ENCODE measurements at places on chromosomes 11 and 22. TPM values are rescaled to one million over a fixed set of nuclear protein-coding genes. Genes with fewer than 3 reads are reported as not detected.
A peak's percentile ranks its signal among the peaks of the same experiment; 100 is the strongest.

Gene NOX4
- polyA plus RNA-seq = 0.12 TPM

Gene ST14
- polyA plus RNA-seq = 76.9 TPM

- DNase-seq = peak; percentile 93
Observed at GRCh38 chr11:12087075-12088004, 23.1 kb upstream of the MICAL2 start.

DNA sequence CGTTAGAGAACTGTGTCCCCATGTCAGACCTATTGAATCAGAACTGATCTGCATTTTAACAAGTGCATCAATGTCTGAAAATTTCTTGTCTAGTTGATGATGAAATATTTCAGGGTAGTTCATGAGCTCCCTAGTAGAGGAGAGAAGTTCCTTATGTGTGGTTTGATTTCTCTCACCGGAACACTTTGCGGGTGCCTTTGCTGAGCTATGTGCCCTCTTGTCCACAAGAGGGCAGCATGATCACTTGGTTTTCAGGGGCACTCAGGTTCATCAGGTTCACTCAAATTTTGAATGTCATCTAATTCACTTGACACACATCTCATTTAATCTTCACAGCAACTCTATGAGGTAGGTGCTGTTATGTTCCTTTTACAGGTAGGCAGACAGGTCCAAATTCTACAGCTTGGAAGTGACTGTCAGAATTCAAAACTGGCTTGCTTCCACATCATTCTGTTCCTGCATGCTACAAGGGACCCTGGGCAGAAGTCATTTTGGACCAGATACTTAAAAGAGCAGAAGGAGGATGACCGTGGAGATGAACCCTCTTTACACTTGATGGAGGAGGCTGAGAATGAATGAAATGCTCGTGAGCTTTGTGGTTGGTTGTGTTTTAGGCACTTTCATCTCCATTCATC, 55.6 kb downstream of the P4HA3 start:
- DNase-seq = peak; percentile 34

DNA sequence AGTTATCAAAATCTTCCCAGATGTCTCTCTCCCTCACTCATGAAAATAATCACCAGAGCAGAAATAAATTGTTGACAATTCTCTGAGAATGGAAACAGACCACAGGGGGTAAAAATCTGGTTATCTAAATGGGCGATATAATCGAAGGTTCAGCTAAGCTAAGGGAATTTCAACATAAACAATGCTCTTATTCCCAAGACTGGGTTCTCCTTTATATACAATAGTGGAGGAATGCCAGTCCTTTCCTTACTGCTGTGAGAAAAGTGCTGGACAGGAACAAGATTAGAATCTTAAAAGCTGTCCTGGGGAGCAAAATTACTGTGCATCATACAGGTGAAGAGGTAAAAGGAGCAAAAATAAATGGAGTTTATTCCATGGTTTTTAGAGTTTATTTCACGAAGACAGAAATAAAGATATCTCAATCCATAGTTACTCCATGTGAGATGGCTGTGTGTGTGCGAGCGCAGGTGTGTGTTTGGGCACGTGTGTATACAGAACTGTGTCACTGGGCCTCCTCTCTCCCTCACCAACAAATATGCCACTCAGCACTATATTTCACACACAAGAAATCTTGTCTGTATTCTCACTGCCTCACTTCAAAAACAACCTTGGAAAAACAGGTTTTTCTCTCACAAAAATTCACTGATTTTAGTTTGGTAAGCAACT, 385.6 kb downstream of the DCDC1 start:
- no peak for DNase-seq

GRCh38 chr11:87430821-87431220, 393.1 kb downstream of the TMEM135 start:
- no peak for DNase-seq

DNA sequence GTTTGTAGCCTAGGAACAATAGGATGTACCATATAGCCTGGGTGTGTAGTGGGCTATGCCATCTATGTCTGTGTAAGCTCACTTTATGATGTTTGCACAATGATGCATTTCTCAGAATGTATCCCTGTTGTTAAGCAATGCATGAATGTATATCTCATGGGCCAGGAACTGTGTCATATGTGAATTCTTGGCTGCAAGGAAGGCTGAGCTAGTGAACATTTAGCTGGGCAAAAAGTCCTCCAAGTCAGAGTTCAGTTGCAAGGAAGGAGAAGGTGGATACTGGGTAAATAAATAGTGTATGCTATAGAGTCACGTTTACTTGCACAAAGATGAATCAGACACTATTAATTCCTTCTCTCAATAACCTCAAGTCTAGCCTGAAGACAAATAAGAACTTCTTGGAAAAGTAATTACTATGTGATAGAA, 136.1 kb downstream of the EHF start:
- peak; percentile 24 for DNase-seq

DNA sequence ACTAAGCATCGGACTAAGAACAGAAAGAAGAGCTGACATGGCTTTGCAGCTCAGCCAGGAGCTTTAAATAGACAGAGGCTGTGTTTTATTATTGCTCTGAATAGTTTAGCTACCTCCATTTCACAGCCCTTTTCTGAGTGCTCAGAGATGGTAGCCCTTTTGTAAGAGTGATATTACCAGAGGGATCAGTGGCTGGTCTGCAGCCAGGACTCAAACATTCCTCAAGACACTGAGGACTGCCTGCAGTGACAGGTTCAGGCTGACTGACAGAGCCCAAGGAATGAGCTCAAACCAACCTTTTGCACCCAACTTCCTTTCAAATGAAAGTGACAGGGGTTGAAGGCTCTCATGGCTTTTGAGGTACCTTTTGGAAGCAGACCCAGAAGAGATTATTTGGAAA, 189.0 kb downstream of the DDX10 start:
- DNase-seq = no peak

GRCh38 chr11:86891036-86891435, 64.2 kb downstream of the FZD4 start:
- DNase-seq = no peak

GRCh38 chr22:45127866-45128265, 35.9 kb upstream of the NUP50 start:
- DNase-seq = peak; percentile 60

GRCh38 chr11:64000026-64000739, 13.9 kb downstream of the OTUB1 start:
- DNase-seq = no peak

DNA sequence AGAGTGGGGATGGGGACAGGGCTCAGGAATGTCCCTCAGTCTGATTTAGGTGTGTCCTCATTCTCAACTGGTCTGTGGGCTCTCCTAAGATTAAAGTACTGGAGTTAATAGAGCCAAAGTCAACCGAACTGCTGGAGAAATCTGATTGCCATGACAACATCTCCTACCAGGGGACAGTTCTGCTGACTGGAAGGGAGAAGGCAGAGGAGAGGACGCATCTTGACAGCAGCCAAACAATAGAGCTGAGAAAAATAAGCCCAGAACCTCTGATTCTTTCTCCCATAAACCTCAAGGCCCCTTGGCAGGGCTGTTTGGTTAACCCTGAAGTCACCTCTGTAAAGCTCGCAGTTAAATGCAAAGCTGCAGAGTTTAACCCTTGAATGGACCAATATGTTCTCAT, 2.8 kb downstream of the KCTD14 start:
- DNase-seq = no peak

DNA sequence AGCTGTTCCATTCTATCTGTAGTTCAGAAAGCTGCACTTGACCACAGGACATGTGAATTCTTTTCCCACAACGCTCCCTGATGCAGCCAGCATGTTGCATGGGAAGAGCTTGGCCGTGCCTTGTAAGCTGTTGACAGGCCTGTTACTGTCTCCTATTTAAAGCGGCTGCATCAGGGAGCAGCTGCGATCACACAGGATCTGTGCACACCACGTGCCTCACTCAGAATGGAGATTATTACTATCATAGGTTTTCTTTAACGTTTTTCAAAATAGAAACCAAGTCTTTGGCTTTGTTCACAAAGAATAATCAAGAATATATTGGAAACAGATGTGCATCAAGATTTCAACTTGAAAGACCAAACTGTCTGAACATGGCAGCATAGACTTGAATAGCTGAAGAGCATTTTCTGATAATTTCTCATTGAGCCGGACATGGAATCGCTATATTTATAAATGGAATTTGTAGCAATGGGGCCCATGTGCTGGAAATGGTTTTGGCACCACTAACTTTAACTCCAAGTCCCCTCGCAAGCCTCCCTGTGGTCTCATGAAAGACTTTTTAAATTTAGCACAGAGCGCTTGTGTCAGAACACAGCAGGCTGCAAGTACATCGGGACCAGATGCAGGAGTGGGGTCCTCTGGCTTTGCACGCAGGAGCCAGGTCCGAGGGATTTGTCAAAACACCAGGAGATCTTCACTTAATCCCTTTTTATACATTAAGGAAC, 40.8 kb upstream of the MYO18B start:
- DNase-seq = no peak

- DNase-seq = peak; percentile 95
Observed at GRCh38 chr11:87926250-87926970, 248.8 kb downstream of the RAB38 start.

DNA sequence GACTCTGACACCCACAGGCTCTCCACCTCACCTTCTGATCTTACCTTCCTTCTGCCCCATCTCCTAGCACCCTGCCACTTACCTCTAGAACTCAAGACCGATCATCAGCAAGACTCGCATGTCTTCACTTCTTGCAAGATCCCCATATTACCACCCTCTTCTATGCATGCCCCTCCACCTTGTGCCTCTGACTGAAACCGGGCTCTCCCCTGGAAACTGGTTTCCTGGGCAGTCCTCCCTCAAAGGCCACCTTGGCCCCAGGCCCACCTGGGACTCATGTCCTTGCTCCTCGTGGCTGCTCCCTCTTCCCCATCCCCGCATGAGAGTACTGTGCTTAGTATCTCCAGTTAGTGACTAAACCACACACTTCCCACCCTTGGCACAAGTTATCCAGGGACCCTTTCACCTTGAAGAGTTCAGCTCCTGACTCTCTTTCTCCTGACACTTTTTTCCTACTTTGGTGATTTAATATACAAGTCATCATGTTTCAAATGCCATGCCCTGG, 136.7 kb downstream of the SPATA19 start:
- no peak for DNase-seq

- DNase-seq = no peak
Observed at GRCh38 chr11:17695454-17696441, 23.6 kb upstream of the MYOD1 start.

- DNase-seq = peak; percentile 65
Observed at GRCh38 chr11:27241311-27242122, 121.5 kb downstream of the CCDC34 start.

- DNase-seq = no peak
Observed at GRCh38 chr11:85758480-85759039, 52.4 kb downstream of the SYTL2 start.
